ENCODE measurements at places on chromosomes 1 and 21. TPM values are rescaled to one million over a fixed set of nuclear protein-coding genes. Genes with fewer than 3 reads are reported as not detected.

GRCh38 chr1:228799924-228800323 lies 64.6 kb downstream of the RHOU start:
- DNase-seq, result no peak

NHLH1 gene
- 0.14 TPM for total RNA-seq

GRCh38 chr1:208059409-208060001 lies 148.6 kb upstream of the CD34 start:
- no peak for DNase-seq

PLXNA2 gene
- 65.5 TPM for total RNA-seq

CSMD2 gene
- 0.41 TPM for total RNA-seq

AKNAD1 gene
- 0.60 TPM for total RNA-seq

DNA sequence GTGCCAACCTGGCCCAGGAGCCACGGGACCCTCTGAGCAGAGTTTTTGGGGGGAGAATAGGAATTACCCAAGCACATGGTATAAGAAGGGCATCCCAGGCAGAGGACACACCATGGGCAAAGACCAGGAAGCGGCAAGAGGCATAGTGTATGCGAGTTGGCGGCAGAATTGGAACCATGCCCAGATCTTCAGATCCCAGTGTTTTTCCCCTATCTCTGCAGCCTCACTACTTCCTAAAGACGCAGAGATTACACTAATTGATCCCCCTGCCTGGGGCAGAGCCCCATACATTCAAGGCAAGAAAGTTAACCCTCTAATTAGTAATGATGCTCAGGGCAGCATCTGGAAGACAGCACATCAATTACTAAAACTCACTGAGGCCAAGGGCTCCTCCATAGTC lies 48.2 kb downstream of the SYT2 start:
- no peak for DNase-seq

DNA sequence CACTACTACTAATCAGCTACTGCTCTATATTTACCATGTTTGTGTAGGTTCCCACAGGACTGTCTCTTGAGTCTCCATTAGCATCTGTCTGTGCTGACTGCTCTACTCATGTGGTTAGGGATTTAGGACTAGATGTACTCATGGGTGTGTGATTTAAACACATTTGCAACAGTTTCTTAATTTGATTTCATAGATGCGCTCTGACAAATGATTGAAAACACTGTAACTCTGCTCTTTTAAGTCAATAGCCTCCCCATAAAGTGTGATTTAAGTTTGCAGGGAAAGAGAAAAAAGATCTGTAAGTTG lies 809.3 kb downstream of the NCAM2 start:
- no peak for DNase-seq

QSOX1 gene
- 260 TPM for total RNA-seq

- DNase-seq, result no peak
Observed at GRCh38 chr1:167249702-167250101, 29.0 kb downstream of the POU2F1 start.

DNA sequence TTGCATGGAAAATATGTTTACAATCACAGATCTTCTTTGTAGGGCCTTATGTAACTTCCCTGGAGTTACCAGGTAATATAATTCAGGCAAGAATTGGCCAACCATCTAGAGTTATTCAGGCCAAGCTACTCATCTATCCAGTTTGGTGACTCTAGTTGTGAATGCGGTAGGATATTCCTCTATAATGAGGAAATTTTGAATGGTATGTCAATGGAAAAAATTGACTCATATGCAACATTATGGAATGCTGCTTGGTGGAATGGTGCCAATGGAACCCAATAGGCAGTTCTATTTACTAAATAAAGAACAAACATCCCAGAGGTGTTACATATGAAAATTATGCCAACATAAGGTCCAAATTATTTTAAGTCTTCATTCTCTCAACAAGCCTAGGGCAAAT lies 5.6 kb upstream of the TNFSF18 start:
- DNase-seq, result no peak

DNA sequence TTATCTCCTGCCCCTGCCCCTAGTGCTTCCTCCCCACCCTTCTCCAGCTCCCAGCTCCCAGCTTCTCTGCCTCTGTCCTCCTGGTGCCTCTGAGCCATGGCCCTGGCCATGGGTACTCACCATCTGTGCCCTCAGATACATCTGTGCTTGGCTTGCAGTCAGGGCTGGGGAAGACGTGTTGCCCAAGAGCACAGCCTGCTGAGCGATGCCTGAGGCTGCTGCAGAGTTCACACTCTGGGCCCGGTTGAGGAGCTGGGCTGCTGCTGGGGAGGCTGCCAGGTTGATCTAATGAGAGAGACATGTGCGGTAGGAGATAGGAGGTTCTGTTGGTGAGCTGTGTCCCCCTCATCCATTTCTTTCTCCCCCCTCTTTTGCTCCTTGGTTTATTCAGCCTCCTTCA lies 49.4 kb upstream of the A3GALT2 start:
- no peak for DNase-seq

DNA sequence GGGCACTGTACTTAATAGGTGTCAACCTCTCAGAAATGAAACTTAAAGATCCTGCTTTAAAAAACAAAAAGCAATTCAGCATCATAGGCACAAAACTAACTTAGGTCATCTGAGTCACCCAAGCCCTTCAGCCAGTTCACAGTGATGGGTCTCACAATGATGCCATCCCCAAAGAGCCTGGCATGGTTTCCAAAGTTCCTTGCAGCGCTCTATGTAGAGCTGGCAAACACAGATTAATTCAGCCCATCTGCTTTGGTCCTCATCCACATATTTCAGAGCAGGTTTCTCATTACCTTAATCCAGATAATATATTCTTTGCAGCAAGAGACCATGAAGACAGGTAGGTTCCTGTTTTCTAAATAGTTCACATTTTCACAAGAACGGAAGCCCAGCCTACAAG lies 14.6 kb upstream of the PLA2G2C start:
- no peak for DNase-seq

NBPF3 gene
- 6.4 TPM for total RNA-seq

CFAP141 gene
- total RNA-seq, result not detected

DNA sequence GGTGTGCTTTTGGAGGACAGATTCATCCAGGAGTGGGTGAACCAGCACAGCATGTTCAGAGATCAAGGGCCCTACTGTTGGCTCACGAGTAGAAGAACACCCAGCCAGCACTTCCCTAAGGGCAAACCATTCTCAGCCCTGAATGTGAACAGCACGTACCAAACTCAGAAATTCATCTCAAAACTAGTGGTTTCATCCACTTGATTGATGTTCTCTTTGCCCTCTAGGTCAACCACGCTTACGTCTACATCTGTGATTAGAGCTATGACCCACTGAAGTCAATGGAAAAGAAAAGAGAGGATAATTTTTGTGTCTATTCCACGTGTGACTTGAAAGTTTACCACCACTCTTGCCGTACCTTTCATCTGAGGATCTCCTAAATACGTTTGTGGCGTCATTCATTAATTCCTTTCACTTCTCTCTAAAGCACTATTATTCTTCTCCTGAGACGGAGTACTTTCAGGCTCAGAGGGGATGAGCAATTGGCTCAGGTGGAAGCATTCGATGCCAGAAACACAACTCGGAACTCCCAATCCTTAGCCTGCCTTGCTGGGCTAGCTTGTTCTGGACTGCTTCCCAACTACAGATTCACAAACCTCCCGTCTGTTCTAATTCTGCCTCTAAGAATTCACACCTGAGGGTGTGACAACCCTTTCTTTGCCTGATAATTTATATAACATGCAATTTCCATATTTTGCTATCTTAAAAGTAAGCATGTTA lies 57.3 kb upstream of the HIVEP3 start:
- DNase-seq, result no peak

DNA sequence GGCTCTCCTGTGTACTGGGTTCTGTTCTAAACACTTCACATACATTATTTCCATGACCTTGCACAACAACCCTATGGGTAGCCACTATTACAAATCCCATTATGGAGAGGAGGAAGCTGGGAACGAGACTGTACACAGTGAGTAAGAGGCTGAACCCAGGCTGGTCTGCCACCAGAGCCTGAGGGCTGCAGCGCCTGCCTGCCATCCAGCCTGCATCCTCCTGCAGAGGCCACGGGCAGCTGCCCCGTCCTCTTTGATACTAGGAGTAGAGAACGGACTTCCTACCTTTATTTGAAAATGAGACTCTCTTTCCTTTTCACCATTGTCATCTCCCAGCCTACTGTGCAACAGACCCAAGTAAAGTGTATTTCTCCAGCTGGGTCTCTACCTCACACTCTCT lies 370.0 kb downstream of the HHAT start:
- no peak for DNase-seq

PPP1R8 gene
- total RNA-seq, result 29.1 TPM

GRCh38 chr1:240056350-240056749 lies 35.3 kb upstream of the FMN2 start:
- no peak for DNase-seq

ERICH3 gene
- 0.06 TPM for total RNA-seq

- peak; percentile 45 for DNase-seq
Observed at GRCh38 chr1:116508984-116509980, 61.5 kb downstream of the CD58 start.

DNA sequence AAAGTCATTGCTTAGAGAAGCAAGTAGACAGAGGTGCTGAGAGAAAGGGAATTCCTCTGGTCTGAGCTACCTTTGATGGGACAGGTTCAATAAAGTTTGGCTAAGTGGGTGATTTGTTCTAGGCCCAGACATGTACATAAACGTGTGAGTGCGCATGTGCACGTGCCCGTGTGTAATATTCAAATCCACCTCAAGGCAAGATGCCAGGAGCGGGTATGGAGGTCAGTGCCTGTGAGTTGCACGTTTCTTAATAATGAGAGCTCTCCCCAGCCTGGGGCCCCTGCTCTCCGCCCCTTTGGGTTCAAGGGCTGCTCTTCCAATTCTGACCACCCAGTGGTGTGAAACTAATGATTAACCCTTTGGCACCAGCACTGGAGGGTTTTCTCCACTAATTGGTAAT lies 53.8 kb upstream of the LMO4 start:
- no peak for DNase-seq

CCDC27 gene
- not detected for total RNA-seq

DNA sequence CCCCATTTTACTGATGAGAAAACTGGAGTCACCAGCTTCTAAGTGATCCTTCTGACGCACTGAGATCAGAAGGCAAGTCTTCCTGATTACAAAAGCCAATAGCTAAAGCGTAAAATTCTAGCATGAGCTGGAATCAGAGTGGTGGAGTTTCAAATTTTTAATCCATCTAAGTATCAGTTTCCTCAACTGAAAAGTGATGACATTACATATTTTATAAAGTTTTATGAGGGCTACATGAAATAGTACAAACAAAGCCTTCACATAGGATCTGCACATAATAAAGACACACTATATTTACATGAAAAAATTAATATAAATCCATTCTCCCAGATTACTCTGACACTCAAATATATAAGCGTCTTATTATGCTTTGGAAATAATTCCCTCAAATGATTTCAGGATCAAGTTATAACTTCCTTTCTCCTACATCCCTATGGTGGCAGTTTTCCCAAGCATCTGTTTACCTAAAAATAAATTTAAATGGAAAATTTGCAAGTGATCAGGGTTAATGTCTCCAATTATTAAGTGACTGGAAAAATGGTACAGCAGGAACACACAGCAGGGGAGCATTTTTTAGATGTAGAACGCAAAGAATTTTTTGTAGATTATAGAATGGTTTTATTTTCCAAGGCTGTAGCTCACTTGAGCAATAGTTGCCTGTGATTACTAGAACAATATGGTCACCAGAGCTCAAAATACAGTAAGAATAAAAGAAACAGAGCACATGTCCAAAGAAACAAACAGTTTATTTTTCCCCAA lies 490.4 kb upstream of the C1orf87 start:
- DNase-seq, result no peak

- DNase-seq, result no peak
Observed at GRCh38 chr1:196387766-196388165, 220.5 kb downstream of the KCNT2 start.

- no peak for DNase-seq
Observed at GRCh38 chr1:221302357-221302756, 423.1 kb downstream of the HLX start.

DNA sequence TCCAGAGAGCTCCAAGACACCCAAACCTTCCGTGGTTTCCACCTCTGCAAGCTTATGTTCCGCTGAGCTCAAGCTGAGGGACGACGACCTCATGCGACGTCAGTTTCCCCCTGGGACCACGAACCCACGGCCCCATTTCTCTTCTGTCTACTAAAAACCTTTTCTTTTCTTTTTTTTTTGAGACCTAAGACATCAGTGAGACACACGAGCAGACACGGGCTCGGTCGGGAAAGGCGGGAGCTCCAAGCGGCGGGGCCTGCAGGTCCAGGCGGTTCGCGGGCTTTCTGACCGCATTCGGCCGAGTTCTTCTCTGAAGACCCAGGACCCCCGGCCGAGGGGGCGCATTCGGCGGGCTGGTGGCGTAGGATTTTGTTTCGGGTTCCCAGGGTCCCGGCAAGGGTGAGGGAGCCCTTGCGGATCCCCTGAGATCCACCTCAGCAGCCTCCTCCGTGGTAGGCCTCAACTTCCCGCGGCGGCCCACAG lies 402 bp downstream of the C21orf58 start:
- DNase-seq, result no peak

GRCh38 chr1:115283681-115284146 lies 54.3 kb downstream of the NGF start:
- no peak for DNase-seq

SUSD4 gene
- 0.77 TPM for total RNA-seq

DNA sequence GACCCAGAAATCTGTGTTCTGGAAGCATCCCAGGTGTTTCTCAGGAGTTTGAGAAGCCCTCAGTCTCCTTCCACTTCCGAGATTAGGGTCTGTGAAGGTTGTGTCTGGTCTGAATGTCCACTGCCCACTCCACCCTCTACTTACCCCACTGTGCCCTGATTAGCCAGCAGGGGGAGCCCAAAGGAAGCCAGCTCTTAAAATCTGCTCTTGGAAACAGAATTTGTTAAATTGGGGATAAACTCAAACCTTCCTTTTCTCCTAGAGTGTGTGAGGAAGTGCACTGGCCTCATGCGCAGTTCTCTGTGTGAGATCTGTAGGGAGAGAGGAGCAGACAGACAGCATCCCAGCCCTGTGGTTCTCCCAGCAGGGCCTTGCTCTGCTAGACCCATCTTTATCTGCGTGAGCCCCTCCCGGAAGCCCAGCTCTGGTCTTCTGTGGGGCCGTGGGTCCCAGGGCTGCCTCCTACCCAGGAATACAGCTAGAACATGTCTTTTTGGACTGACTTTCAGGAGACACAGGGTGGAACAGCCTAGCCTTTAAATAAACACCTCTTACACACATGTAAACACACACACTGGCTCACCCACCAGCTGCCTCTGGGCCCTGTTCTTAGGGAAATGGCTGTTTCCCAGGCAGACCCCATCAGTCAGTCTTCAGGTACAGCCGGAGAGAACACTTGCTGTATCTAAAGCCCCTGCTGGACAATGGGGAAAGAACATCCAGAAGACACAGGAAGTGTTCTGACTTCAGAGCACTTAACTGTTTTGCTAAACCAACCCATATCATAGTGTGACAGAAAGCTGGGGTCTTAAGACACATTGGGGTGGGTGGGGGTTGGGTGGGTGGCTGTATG lies 52.2 kb downstream of the SMYD2 start:
- DNase-seq, result no peak

GRCh38 chr1:28298438-28298837 lies 30.4 kb upstream of the MED18 start:
- no peak for DNase-seq

DNA sequence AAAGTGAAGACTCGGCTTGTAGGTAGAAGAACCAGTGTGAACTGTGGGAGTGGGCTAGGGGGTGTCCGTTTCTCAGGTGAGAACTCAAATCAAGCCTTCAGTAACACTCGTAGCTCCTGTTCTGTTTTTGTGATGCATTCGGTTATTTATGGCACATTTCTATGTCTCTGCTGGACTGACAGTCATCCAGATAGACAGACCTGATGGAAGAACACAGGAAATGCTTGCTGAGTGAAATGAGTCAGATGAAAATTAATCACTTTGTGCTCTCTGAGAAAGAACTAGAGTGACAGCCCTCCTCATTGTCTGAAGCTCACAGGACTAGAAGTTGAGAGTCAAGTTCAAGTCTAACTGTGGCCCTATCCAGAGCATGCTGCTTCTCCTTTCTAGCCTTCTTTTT lies 360.1 kb upstream of the PLXNA2 start:
- no peak for DNase-seq

NFYC gene
- 76.4 TPM for total RNA-seq

Data from mucosa of descending colon (tissue), 3 donors.